ENCODE measurements at places on chromosomes 11 and 22.
A peak's percentile ranks its signal among the peaks of the same experiment; 100 is the strongest.

DNA sequence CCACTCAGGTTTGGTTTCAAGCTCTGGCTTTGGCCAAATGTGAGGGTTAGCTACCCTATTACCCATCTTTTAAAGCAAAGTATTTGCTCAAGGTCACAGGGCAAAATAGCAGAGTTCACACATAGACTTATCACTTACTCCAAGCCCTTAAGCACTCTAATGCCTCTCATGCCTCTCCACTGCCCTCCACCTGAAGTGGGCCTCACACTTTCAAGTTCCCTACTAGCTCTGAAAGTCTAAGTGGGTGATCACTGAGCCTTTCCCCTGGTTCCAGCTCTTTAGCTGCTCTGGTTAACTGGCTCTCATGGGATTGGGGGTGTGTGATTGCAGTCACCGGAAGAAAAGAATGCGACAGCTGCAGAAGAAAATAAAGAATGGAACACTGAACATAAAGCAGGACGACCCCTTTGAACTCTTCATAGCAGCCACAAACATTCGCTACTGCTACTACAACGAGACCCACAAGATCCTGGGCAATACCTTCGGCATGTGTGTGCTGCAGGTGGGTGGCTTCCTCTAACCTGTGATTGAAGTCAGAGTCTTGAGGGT lies 6.4 kb downstream of the NAT10 start:
- no peak for DNase-seq

DNA sequence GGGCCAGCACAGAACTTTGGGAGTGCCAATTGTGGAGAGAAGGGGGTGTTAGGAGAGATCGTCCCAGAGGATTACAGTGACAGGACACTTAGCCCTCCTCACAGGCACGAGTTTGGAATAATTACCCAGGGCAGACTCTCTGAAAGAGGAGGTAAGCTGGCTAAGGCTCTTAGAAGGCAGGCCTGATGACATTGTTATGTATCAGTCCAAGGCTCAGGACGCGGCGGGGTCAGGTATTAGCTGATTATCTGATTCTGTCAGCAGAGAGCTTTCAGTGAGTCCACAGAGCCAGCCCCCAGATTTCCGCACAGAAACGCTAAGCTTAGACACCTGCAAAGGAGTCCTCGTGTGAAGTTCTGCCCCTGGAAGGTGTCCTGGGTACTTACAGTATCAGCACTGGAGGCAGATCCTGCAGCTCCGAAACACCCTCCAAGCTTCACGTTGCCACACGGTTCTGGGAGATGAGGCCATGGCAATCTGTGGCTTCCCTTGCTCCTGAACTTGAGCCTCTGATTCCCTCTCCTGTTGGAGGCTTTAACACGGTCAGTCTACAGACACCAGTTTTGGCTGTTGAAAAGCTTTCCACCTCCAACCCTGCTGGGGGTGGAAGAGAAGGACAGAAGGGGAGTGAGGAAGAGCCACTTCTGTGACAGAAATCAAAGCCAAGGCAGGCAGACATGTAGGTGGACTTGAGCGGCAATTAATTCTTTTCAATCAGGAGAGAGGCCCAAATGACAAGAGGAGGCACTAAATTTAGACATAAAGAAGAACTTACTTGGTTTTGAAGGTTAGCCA lies 123.6 kb upstream of the CADM1 start:
- no peak for DNase-seq

- DNase-seq, result no peak
Measured at GRCh38 chr22:49086181-49086580, 741.5 kb downstream of the BRD1 start.

- DNase-seq, result no peak
Measured at GRCh38 chr22:19567157-19568009, 43.2 kb upstream of the CLDN5 start.

GRCh38 chr11:119889728-119890280 lies 160.8 kb upstream of the NECTIN1 start:
- no peak for DNase-seq

GRCh38 chr11:66996609-66997273 lies 21.6 kb downstream of the C11orf86 start:
- DNase-seq, result no peak

DNA sequence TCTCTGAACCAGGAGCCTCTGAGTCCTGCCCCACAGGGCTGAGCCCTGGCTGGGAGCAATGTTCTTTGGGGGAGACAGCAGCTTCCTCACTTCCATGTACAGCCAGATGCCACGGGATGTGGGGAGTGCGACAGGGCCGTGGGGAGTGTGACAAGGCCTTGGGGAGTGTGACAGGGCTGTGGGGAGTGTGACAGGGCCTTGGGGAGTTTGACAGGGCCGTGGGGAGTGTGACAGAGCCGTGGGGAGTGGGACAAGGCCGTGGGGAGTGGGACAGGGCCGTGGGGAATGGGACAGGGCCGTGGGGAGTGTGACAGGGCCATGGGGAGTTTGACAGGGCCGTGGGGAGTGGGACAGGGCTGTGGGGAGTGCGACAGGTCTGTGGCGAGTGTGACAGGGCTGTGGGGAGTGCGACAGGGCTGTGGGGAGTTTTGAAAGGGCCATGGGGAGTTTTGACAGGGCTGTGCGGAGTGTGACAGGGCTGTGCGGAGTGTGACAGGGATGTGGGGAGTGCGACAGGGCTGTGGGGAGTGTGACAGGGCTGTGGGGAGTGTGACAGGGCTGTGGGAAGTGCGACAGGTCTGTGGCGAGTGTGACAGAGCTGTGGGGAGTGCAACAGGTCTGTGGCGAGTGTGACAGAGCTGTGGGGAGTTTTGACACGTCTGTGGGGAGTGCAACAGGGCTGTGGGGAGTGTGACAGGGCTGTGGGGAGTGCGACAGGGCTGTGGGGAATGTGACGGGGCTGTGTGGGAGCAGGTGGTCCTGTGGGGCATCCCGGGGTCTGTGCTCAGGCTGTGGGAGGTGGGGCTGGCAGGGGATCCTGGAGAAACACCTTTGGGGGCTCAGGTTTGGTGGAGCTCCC lies 6.6 kb upstream of the KRTAP5-6 start:
- DNase-seq, result no peak

- DNase-seq, result no peak
Measured at GRCh38 chr22:42716649-42717127, 4.0 kb downstream of the A4GALT start.

GRCh38 chr22:38305471-38306448 lies 11.5 kb downstream of the CSNK1E start:
- no peak for DNase-seq

- DNase-seq, result no peak
Measured at GRCh38 chr11:59179121-59179520, 7.2 kb downstream of the DTX4 start.

DNA sequence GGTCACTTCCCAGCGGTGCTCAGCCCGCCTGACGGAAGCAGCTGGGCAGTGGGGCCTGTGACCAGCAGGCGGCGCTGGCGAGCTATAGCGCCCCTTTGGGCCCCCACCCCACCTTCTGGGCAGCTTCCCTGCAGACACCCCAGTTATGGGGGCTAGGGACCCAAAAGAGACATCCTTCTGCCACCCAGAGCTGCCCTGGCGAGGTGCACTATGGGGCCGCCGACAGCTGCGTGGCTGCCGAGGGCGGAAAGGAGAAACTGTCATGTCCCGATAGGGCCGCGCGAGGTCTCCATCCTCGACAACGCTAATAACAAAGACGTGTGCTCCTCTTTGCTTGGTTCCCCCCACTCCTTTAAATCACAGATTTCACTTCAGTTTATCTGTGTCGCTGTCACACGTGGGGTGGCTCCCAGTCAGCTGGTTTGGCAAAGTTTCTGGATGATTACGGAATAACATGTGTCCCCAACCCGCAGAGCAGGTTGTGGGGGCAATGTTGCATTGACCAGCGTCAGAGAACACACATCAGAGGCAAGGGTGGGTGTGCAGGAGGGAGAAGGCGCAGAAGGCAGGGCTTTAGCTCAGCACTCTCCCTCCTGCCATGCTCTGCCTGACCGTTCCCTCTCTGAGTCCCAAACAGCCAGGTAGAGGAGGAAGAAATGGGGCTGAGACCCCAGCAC lies 673 bp upstream of the MYO7A start:
- DNase-seq, result peak; percentile 28

DNA sequence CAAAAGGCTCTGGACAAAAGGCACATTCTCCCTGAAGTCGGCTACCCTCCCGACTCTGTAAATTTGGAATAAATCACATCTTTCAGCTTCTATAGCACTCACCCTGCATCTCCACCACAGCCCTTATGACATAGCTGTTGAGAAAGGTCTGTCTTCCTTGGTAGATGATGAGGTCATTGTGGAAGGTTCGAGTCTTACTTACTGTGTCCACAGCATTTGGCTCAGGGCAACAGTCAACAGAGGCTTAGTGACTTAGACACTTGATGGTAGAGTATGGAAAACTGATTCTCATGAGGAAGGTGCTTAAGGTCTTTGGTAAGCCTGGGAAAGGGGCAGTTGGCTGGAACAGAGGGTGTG lies 45.6 kb downstream of the PTPRJ start:
- DNase-seq, result no peak

DNA sequence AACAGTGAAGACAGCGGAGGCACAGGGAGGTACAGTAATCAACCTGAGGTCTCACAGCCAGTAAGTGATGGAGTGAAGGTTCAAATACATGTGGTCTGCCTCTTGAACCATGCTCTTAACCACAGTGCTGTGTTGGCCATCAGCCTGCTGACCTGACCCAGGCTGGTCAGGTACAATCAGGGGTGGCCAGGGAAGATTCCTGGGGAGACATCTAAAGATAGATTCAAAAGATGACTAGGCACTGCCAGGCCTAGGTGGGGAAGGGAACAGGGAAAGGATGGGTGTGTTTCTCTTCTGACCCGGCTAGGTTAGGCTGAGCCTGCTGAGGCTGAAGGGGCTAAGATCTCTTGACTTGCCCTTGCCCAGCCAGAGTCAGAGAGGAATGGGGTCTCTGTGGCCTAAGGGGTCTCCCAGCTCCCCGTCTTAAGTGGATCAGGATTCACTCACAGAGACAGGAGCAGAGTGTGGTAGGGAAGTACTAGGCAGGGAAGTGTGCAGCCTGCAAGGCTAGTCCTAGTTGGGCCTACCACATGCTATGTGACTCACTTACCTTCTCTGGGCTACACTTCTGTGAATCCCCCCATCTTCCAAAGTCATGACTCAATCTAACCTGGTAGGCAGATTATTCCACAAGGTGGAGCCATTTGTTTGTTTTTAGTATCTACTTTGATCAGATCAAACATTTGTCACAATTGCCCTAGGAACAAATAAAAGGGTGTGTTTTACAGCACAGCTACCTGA lies 10.4 kb upstream of the SREBF2 start:
- DNase-seq, result peak; percentile 21

DNA sequence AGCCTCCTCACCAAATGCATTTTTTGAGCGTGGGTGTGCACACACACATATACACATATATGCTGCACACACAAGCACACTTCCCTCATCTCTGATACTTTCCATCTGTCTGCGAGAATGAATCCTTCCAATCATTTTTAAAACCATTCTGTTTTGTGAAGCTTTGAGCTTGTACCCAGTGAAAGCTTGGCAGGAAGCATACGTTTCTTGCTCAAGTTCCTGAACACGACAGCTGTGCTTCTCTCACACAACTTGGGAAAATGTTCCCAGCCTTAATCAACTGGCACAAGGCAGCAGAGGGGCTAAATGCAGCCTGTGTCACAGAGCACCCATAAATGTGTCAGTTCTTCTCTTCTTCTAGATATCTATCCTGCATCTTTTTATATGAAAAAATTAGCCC lies 524.0 kb upstream of the KIRREL3 start:
- DNase-seq, result no peak

DNA sequence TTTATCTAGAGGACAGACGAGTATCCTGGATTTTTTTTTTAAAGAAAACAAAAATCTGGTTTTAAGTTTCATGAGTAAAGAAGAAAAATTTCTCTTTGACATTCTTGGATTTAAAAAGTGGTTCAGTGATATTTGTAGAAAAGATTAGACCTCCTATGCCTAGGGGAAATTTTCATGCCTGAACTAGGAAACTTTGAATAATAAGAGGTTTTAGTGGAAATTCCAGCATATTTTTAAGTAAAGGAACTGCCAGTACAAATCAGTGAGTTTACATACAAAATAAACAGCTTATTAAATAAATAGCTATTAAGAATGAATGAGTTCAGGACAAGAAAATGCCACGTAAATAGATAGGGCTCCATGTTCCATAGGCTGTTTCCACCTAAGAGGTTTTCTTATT lies 17.5 kb downstream of the JAM3 start:
- DNase-seq, result no peak

DNA sequence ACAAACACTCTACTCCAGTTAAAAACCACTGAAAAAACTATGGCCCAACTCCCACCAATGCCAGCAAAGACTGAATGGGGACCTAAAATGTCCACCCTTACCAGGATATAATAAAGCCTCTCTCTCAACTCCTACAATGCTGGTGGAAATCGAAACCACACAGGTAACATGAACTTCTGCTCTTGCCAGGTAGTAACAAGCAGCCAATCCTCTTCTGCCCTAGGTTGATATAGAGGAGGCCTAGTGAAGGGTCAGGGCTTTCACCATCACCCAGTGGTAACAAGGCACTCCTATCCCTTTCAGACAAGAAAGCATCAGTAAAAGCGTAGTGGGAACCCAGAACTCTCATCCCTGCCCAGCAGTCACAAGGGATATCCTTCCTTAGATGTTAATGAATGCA lies 22.6 kb downstream of the DCUN1D5 start:
- no peak for DNase-seq

DNA sequence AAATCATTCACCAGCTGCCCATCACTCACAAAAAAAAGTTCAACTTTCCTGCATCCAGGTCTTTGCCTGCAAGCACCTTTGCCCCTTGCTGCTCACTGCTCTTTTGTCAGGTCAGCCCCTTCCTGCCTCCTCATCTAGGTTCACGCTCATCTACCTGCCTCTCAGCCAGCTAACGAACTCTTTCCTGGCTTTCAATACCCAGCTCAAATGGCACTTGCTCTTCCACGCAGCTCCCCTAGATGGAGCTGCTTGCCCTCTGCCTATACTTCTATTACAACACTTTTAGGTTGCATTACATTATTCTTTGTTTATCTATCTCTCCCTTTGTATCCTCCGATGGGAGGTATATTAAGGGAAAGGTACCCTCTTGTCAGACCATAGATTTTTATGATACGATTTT lies 78.9 kb upstream of the TBCEL start:
- DNase-seq, result no peak

GRCh38 chr11:19116971-19117759 lies at the start of gene ZDHHC13:
Gene ZDHHC13, plus strand, starts transcription at chr11:19117168. Its CDS starts 82 bp downstream, at chr11:19117250.
- DNase-seq, result peak; percentile 91

DNA sequence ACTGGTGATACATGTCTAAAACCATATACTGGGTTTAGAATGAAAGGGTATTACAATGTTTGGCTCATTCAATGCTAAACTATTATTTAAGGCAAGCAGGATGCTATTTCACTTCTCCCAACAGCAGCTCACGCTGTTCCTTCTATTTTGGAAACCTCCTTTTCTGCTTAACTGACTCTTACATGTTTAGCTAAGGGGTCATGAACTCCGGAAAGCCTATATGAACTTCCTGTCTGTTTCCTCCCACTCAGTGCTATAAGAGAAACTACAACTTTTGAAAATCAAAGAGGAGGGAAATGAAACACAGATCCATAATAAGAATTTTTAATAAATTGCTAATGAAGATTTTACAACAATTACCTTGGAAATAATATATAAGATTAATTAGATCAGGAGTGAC lies 30.9 kb downstream of the SLC36A4 start:
- no peak for DNase-seq

GRCh38 chr22:31923136-31923535 lies 21.2 kb upstream of the YWHAH start:
- DNase-seq, result no peak

- no peak for DNase-seq
Measured at GRCh38 chr22:44325718-44326490, 13.2 kb upstream of the SHISAL1 start.

GRCh38 chr22:19720150-19720827 lies 3.0 kb upstream of the GP1BB start:
- DNase-seq, result no peak

Data from activated T-helper 1 cell treated with anti-CD3 and anti-CD28 coated beads, Interleukin-2, amount 50 U/mL, for 16 hours (primary cell).